H1 (cell line): ENCODE measurements at places on chromosomes 7 and 10. TPM values are rescaled to one million over a fixed set of nuclear protein-coding genes. Genes with fewer than 3 reads are reported as not detected.

Gene NEUROD6
- not detected in 2 replicates for total RNA-seq

GRCh38 chr10:133278577-133279265 is 2.1 kb upstream of the ADAM8 start:
- H3K27me3 ChIP-seq: peaks cover 4% of the 10 kb centered on the region
- H3K27ac ChIP-seq: no peak overlapping the region
- peaks cover 4% of the 10 kb centered on the region; the same call in 1 of the 2 replicates for H3K36me3 ChIP-seq
- H3K4me3 ChIP-seq: no peak overlapping the region

- no peak overlapping the region for H3K4me3 ChIP-seq
- no peak overlapping the region for H3K27ac ChIP-seq
- H3K36me3 ChIP-seq: no peaks in the 10 kb centered on the region
- H3K4me1 ChIP-seq: no peaks in the 10 kb centered on the region
- H3K27me3 ChIP-seq: no peaks in the 10 kb centered on the region
Observed at GRCh38 chr10:14477408-14477710, 146.6 kb upstream of the FRMD4A start.

Gene GPER1
- total RNA-seq: 0.24 and 0.52 TPM in 2 replicates

Gene CTAGE6
- total RNA-seq: 0.13 TPM in 1 of 2 replicates, not detected in the other

Gene ADAM8
- 4.4 and 4.6 TPM in 2 replicates for total RNA-seq

DNA sequence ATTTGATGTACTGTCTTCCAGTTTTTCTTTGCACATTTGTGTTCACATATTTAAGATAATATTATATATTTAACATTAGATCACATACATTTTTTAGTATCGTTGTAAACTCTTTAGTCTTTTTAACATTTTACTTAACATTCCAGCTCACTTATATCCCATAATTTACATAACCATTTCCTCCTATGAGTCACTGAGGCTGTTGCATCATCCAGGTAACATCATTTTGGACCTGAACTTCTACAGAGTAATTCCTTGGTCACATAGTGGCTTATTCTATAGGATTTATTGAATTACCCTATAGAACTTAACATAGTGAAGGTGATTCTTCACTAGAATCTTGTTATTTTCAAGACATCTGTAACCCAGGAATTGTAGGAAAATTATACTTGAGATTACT is 194.4 kb downstream of the POU6F2 start:
- H3K4me1 ChIP-seq: 0 out of 2 replicates have a peak, but pooled peaks cover 2% of the 10 kb centered on the region
- H3K4me3 ChIP-seq: no peak overlapping the region
- H3K27ac ChIP-seq: no peak overlapping the region
- H3K27me3 ChIP-seq: no peaks in the 10 kb centered on the region
- no peaks in the 10 kb centered on the region for H3K36me3 ChIP-seq
- no peak for DNase-seq

Gene CCL26
- 14.8 and 14.9 TPM in 2 replicates for total RNA-seq

Gene GIMAP2
- total RNA-seq: not detected in 2 replicates

DNA sequence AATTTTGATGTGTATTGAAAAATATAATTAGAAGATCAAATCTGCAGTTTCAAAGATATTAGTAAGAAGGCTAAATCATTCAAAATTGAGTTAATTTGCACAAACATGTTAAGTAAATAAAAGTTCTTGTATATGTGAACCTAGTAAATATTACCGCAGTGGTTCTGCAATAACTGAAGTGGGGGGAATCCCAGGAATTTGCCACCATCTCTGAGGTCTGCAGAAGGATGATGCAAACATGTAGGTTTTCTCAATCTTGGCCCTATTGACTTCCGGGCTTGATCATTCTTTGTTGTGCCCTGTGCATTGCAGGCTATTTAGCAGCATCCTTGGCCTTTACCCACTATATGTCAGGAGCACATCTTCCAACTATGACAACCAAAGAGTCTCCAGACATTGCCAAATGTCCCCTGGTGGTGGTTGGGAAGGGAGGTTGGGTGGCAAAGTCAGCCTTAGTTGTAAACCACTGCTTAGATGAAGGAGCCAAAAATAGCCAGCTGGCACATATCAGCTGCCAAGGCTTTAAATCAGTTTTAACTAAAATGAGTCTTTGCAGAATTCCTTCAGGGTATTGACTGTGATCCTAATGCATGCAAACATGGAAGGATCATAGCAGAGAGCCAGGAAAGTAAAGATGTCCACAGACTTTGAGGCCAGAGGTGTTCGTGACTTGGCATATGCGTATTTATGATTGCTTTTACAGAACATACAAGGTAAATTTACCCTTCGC is 146.3 kb downstream of the TRIL start:
- DNase-seq: no peak
- H3K4me1 ChIP-seq: no peaks in the 10 kb centered on the region
- no peak overlapping the region for H3K27ac ChIP-seq

Gene CC2D2B
- 0.29 and 0.71 TPM in 2 replicates for total RNA-seq

GRCh38 chr7:508461-509170 is 11.0 kb downstream of the PDGFA start:
- H3K27ac ChIP-seq: no peak overlapping the region
- DNase-seq: no peak
- H3K4me3 ChIP-seq: no peak overlapping the region
- H3K4me1 ChIP-seq: peaks cover 1% of the 10 kb centered on the region

GRCh38 chr7:28921822-28922221 is 36.3 kb downstream of the TRIL start:
- H3K27me3 ChIP-seq: no peaks in the 10 kb centered on the region
- DNase-seq: no peak
- no peak overlapping the region for H3K4me3 ChIP-seq

Gene TAS2R4
- total RNA-seq: 1.3 TPM in 2 replicates

Gene ASL
- 23.3 and 23.4 TPM in 2 replicates for total RNA-seq

Gene ADAP1
- 5.4 and 5.8 TPM in 2 replicates for total RNA-seq

- H3K4me3 ChIP-seq: no peak overlapping the region
- no peaks in the 10 kb centered on the region for H3K36me3 ChIP-seq
- H3K27me3 ChIP-seq: no peaks in the 10 kb centered on the region
- no peaks in the 10 kb centered on the region for H3K4me1 ChIP-seq
- H3K27ac ChIP-seq: no peak overlapping the region
- peak; percentile 58 for DNase-seq
Observed at GRCh38 chr7:23570592-23571200, 26.5 kb upstream of the CCDC126 start.

Gene SHTN1
- total RNA-seq: 12.7 and 13.9 TPM in 2 replicates

DNA sequence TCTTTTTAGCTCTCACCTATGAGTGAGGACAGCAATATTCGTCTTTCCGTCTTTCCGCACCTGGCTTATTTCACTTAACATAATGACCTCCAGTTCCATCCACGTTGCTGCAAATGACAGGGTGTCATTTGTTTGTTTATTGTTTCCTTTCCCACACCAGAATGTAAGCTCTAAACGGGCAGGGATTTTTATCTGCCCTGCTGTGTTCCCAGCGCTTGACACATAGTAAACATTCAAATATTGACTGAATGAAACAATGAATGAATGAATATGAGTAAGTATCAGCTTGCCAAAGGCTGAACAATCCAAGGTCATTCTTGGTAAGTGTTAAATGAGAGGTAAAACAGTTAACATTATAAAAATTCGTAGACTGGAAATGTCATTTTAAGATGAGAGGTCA is 12.8 kb downstream of the SH3PXD2A start:
- no peak overlapping the region for H3K27ac ChIP-seq
- DNase-seq: no peak
- H3K36me3 ChIP-seq: no peaks in the 10 kb centered on the region
- no peaks in the 10 kb centered on the region for H3K27me3 ChIP-seq

- DNase-seq: no peak
- H3K27me3 ChIP-seq: no peaks in the 10 kb centered on the region
- no peaks in the 10 kb centered on the region for H3K36me3 ChIP-seq
- no peak overlapping the region for H3K4me3 ChIP-seq
Observed at GRCh38 chr7:70589590-70589989, 542.4 kb upstream of the GALNT17 start.

DNA sequence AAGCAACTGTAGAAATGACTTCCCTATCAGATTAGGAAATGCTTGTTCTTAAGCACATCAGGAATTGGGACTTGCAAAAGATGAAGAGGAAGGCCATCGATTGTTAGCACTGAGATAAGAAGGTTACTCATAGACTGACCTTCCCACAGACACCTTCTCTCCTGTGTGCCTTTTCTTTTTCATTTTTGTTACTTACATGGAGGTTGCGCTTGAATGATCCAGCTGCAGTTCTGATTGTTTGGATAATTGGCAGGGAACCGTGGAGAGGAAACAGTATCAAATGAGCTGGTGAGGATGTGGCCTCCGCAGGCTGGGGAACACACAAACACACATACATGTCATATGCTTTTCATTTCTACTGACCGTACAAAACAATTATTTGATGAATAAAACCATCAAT is 134.9 kb upstream of the RSU1 start:
- peaks cover 2% of the 10 kb centered on the region; the same call in 1 of the 2 replicates for H3K4me1 ChIP-seq
- H3K36me3 ChIP-seq: no peaks in the 10 kb centered on the region
- no peak overlapping the region for H3K4me3 ChIP-seq
- H3K27ac ChIP-seq: no peak overlapping the region
- no peaks in the 10 kb centered on the region for H3K27me3 ChIP-seq

DNA sequence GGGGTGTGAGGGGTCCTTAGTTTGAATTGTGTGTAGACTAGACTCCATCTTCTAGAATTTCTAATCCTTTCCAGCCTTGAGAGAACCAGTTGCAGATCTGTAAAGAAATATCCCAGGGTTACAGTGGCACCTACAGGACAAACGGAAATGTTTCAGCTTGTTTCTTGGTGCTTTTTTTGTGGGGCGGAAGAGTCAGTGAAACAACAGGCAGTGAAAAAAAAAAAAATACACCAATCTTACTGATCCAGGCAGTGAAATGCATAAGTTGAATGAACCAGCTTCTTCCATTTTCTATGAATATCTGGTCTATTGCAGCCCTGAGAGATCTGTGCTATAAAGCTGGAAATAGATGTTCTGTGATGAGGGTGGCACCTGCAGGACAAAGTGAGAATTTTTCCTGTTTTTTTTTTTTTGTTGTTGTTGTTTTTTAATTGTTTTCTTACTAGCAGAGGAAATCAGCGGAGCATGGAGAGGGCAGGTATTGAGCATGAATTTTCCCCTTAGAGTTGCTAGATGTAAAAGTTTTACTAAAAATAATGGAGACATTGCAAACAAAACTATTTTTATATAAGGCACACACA is 81.9 kb upstream of the DYNC1I1 start:
- no peaks in the 10 kb centered on the region for H3K36me3 ChIP-seq
- no peak overlapping the region for H3K27ac ChIP-seq
- no peaks in the 10 kb centered on the region for H3K27me3 ChIP-seq
- H3K4me1 ChIP-seq: no peaks in the 10 kb centered on the region

- no peak overlapping the region for H3K27ac ChIP-seq
- no peak overlapping the region for H3K4me3 ChIP-seq
- H3K27me3 ChIP-seq: no peaks in the 10 kb centered on the region
- H3K4me1 ChIP-seq: no peaks in the 10 kb centered on the region
Observed at GRCh38 chr10:86113983-86114382, 252.6 kb downstream of the GRID1 start.

Gene GPR85
- 0.20 and 0.54 TPM in 2 replicates for total RNA-seq

DNA sequence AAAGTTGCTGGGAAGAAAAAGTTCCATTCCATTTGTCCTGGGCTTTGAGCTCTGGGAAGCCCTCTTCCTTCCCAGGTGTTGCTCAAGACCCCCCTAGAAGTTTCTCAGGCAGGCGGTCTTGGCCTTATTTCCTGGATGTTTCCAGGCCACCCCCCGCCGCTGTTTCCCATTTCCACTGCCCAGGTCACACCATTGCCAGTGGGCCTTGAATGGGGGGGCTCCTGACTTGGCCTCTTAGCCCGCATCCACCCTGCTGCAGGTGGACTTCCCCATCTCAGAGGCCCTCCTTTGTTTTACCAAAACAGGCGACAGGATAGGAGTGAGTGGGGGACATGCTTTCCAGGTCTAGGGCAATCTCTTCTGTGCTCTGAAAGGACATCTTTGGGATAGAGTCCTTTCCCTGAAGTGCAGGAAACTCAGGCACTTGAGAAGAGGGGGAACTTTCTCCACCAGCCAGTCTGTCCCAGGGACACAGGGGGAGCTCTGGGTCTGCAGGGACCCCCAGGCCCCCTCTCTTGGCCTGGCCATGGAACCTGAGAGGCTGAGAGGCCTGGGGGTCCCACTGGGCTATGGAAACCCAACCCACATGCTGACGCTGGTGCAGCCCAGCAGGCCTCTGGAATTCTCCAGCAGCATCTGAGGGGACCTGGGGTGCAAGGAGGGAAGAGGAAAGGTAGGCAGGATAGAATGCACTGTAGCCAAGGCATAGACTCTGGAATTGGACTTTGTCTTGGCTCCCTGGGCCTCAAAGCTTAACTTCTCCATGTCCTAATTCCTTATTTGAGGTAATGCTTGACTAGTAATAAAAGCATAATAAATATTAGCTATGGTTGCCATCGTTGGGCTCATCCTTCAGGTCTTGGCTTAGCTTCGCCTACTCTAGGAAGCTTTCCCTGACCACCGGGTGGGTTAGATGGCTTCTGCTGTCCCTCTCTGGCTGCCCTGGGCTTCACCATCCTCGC is 17.6 kb downstream of the NEURL1 start:
- no peak for DNase-seq
- H3K27me3 ChIP-seq: no peaks in the 10 kb centered on the region
- H3K4me3 ChIP-seq: no peak overlapping the region
- no peaks in the 10 kb centered on the region for H3K36me3 ChIP-seq
- H3K4me1 ChIP-seq: no peaks in the 10 kb centered on the region

DNA sequence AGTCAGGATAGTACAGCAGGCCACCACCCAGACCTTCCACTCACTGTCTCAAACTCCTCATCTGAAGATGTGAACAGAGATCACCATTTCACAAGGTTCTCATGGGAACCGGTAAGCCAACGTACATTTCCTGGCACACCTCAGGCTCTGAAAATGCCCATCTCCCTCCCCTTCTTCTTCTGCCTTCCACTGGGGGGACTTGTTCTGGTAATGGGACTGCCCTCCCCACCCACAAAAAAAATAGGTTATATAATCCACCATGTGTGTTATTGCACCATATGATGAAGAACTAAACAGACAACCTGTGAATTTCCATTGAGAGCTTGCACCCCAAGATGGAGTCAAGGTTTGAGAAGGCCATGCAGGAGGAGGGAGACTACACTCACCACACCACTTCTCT is 42.1 kb upstream of the IKZF1 start:
- H3K36me3 ChIP-seq: no peaks in the 10 kb centered on the region
- H3K4me1 ChIP-seq: no peaks in the 10 kb centered on the region
- H3K27me3 ChIP-seq: no peaks in the 10 kb centered on the region
- no peak overlapping the region for H3K27ac ChIP-seq
- DNase-seq: no peak
- H3K4me3 ChIP-seq: no peak overlapping the region

GRCh38 chr7:8214244-8214824 is 47.6 kb downstream of the ICA1 start:
- H3K36me3 ChIP-seq: no peaks in the 10 kb centered on the region
- no peak overlapping the region for H3K4me3 ChIP-seq

GRCh38 chr10:48594803-48595538 is 9.9 kb downstream of the ARHGAP22 start:
- no peaks in the 10 kb centered on the region for H3K36me3 ChIP-seq
- DNase-seq: no peak
- H3K27me3 ChIP-seq: no peaks in the 10 kb centered on the region
- H3K27ac ChIP-seq: no peak overlapping the region
- peaks cover 6% of the 10 kb centered on the region for H3K4me1 ChIP-seq

GRCh38 chr7:36278620-36279172 is 111.0 kb upstream of the ANLN start:
- DNase-seq: no peak
- H3K4me3 ChIP-seq: no peak overlapping the region
- H3K27ac ChIP-seq: no peak overlapping the region
- no peaks in the 10 kb centered on the region for H3K36me3 ChIP-seq
